ACHN (cell line): ENCODE measurements at places on chromosomes 3 and 15.

GRCh38 chr15:68385671-68386586, 46.0 kb downstream of the ITGA11 start:
- DNase-seq: no peak

- DNase-seq: no peak
Observed at GRCh38 chr3:132972333-132972732, 65.9 kb upstream of the TMEM108 start.

- no peak for DNase-seq
Observed at GRCh38 chr3:153628591-153628990, 466.6 kb downstream of the RAP2B start.

GRCh38 chr3:16151109-16151508, 23.4 kb upstream of the GALNT15 start:
- no peak for DNase-seq

DNA sequence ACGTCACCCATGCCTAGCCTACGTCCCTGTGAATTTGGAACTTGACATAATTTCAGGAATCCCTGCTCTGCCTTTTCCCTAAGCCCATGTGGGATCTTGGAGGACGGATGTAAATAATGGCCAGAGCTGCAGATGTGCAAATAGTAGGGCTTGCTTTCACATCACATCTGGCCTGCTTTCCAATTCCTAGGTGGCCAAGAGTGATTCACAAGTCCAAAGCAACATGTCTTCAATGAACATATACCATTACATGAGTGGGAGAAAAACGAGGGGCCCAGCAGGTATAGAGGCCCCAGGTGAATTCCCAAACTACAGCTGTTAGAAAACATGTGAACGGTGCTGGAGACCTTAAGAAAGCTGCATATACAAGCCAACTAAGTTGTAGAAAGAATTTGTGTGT, 214.6 kb downstream of the MAGI1 start:
- no peak for DNase-seq

- DNase-seq: no peak
Observed at GRCh38 chr3:154119951-154120350, 1.2 kb upstream of the ARHGEF26 start.

DNA sequence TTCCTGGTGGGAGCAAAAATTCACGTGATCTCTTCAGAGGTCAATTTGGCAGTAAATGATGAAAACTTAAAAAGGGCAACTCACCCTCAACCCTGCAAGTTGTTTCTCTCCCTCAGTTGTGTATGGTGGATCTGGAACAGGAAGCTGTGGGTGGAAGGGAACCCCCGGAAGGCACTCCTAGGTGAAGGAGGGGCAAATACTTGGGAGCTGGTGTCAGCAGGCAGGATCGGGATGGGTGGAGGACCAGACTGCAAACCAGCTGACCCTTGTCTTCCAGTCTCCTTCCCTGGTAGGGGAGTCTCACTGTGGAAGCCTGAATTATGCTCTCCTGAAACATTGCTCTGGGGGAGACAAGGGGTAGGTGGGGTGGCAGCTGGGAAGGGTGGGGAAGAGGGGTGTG, 33.5 kb downstream of the PRR23E start:
- no peak for DNase-seq

GRCh38 chr3:15121936-15122335, 23.0 kb upstream of the RBSN start:
- no peak for DNase-seq

GRCh38 chr3:193829781-193830180, 236.8 kb downstream of the OPA1 start:
- DNase-seq: peak; percentile 51

- DNase-seq: no peak
Observed at GRCh38 chr3:33170531-33170930, 48.1 kb downstream of the SUSD5 start.

DNA sequence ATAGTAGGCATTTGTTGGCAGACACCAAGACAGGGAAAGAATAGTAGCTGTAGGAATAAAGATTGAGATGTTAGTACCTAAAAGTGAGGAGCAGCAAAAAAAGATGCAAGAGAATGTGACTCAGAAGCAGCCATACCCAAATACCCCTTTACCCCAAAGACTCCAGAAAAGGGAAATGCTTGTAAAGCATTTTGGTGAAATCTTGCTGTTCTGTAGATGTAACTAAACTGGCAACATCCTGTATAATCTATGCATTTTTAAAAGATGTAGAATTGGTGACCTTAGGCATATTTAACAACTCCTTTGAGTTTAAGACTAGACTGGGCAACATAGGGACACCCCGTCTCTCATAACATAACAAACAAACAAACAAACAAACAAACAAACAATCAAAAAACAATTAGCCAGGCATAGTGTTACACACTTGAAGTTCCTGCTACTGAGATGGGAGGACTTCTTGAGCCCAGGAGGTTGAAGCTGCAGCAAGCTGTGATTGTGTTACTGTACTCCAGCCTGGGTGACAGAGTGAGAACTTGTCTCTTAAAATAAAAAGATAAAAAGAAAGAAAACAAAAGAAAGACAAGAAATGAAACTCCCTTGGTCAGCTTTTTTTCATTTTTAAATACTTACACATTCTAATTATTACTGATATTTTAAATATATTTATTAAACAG, 361.5 kb upstream of the KCNH8 start:
- no peak for DNase-seq

DNA sequence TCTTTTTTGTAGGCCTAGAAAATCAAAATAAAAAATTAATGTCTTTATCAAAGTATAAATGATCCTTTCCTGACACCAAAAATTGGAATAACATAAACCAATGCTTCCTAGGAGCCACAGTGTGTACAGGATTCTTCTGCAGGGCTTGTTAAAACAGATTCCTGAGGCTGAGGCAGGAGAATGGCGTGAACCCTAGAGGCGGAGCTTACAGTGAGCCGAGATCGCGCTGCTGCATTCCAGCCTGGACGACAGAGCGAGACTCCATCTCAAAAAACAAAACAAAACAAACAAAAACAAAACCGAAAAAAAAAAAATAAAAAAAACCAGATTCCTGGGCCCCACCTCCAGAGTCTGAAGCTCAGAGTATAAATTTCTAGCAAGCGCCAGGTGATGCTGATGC, 78.0 kb downstream of the PEX5L start:
- no peak for DNase-seq

DNA sequence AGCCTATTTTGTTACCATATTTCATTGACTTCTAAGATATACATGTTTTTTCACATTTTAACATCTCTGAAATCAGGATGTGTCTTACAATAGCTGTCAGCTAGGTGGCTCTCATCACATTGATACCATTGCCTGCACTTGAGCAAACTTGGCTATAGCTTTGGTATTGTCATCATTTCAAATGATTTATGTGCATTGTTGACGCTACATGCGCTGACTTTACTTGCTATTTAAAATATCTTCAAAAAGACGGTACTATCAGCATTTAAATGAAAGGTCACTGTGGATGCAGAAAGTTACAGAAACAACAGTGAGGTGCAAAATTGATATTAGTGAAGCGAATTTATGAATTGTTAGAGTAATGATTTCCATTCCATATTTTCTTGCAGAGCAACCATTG, 54.0 kb upstream of the ABHD2 start:
- no peak for DNase-seq

GRCh38 chr3:189099031-189099471, 72.7 kb upstream of the TPRG1 start:
- DNase-seq: no peak

- DNase-seq: peak; percentile 44
Observed at GRCh38 chr3:157573780-157574378, 70.7 kb upstream of the VEPH1 start.

- DNase-seq: no peak
Observed at GRCh38 chr3:26353097-26353496, 269.5 kb upstream of the LRRC3B start.

DNA sequence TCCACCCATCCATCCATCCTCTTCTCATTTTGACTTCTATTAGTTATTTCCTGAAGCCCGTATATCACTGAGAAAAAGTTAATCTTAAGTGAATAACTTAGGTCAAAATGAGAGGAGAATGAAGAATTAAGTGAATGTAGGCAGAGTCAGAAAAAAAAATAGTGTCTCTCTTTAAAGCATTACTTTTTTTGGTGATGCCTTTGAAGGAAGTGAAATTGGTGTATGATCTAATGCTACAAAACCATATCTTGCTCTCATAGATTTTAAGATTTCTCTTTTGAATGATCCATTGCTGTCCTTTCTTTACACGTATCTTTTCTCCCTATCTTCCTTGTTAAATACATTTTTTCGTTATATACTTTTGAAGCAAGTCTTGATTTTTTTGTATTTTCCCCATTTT, 23.4 kb downstream of the FNDC3B start:
- no peak for DNase-seq

DNA sequence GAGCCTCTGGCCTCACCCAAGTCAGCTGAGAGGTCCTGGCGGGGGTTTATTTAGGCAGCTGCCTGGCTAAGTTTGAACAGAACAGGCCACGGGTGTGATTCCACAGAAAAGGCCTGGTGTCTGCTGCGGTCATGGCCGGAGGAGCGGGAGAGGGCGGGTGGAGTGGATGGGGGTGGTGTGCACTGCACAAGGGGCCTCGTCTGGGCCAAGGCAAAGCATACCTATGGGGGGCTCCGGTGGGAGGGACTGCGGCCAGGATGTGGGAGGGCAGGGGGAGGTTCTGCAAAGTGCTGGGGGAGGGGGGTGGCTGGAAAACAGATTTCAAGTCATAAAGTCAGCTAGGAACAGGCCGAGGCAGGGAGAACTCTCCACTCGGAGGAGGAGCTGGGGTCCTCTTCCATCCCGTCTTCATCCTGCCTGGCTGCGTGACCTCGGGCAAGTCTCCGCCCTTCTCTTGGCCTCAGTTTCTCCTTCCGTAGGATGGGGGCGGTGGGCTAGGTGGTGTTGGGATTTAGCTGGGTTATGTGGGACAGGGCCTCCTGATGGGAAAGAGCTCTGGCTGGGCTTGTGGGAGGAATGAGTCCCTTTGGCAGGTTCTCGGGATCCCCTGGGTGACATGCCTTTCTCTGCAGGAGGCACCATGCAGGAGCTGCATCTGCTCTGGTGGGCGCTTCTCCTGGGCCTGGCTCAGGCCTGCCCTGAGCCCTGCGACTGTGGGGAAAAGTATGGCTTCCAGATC, 878 bp downstream of the ISLR start:
- no peak for DNase-seq

GRCh38 chr3:50154476-50154839, 666 bp upstream of the SEMA3F start:
- DNase-seq: peak; percentile 20

DNA sequence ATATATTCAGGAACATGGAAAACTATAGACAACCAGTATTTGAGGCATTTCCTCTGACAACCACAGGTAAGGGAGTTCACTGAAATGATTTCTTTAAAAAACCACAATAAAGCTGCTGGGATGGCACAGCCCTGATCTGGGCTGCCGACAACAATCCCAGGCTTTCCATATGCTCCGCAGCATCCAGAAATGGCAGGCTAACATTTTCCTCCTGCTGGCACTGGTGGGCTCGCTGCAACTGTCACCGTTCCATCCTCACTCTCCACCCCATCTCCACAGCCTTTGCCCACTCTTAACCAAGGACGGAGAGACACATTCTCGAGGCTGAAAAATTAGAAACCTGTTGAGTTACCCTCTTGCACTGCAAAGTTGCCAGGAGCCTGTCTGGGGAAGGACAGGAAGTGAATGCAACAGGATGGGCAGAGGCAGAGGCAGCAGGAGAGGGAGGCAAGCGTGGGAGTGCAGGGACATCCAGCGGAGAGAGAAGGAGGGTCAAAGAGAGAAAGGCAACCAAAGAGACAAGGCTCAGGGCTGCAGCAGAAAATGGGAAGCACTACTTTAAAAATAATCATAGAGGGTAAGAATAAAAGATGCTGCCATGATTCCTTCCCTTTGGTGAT, 79.0 kb upstream of the ARRDC4 start:
- DNase-seq: no peak

DNA sequence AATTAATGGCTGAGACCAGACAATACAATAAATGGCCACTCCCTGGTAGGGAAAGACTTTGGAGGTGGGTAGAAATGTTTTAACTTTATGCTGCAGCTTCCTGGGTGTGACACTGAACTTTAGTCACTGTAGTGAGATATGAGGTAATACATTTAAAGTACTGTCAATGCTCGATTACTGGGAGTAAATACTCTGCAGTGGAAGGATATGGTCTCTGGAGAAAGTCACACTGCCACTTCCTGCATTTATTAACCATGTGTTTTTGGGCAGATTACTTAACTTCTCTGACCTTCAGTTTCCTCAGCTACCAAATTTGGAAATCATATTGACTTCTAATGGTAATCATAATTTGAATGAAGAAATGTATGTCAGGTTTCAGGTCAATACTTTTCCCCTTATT, 317.1 kb upstream of the TGFBR2 start:
- no peak for DNase-seq

- DNase-seq: no peak
Observed at GRCh38 chr3:35690271-35690670, 50.9 kb downstream of the ARPP21 start.

DNA sequence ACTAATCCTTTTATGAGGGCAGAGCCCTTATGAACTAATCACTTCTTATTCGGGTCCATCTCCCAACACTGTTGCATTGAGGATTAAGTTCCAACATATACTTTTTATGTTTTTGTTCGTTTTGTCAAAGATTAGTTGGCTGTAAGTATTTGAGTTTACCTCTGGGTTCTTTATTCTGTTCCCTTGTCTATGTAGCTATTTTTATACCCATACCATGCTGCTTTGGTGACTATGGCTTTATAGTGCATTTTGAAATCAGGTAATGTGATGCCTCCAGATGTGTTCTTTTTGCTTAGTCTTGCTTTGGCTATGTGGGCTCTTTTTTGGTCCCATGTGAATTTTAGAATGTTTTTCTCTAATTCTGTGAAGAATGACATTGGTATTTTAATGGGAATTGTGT, 166.4 kb upstream of the KCNMB2 start:
- DNase-seq: no peak

GRCh38 chr3:107740992-107741896, 218.5 kb downstream of the BBX start:
- DNase-seq: peak; percentile 25

GRCh38 chr15:27175472-27176153, 204.6 kb downstream of the GABRG3 start:
- DNase-seq: no peak
